ENCODE measurements at places on chromosomes 5 and 9.

DNA sequence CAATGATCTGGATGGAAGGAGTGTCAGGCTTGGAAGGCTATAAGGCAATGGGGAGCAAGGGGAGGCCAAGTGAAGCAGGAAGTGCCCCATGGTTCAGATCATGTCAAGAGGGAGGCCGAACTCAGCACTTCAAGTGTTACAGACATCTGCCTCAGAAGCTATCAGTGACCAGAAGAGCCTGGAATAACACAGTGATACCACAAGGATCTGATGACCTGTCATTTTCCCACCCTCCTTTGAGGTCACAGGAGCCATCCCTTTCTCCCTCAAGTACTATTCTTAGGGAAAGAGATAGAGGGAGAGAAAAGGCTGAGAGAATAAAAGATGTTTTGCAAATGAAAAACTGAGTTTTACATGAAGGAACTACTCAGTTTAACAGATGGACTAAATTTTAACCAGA is 454.8 kb downstream of the CSNK1G3 start:
- DNase-seq: no peak

DNA sequence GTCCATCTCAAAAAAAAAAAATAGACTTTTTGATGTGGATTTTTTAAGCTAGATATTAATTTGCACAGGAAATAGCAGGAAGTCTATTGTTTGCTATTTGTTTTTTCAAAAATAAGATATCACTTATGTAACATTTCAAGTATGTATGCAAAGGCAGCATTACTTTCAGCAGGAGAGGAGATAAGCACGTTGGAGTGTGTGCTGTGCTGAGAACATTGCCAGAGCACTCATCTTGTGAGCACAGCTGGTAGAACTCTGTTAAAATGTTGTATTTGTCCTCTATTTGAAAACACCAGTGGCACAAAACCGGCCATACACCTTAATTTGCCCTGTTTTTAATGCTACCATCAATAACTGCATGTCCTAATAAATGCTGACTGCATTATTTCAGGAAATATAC is 1061.9 kb upstream of the CDH18 start:
- DNase-seq: no peak

- DNase-seq: no peak
Measured at GRCh38 chr5:127976991-127977717, 106.4 kb upstream of the SLC12A2 start.

DNA sequence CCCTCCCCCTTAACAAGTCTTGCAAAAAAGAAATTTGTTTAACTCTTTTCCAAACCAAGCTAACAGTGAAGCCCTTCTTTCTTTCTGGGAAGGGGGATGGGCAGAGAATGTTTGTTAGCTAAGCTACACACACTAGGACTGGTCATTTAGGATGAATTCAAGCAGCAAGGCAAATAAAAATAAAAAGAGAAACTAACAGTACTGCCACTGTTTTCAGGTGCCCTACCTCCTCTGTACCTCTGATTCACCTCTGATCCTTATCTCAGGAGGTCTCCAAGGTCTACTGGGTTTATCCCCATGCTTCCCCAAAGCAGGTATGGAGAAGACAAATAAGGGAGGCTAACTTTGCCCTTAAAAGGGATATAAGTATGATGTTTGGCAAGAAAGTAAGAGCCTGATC is 52.9 kb downstream of the ELL2 start:
- DNase-seq: no peak

DNA sequence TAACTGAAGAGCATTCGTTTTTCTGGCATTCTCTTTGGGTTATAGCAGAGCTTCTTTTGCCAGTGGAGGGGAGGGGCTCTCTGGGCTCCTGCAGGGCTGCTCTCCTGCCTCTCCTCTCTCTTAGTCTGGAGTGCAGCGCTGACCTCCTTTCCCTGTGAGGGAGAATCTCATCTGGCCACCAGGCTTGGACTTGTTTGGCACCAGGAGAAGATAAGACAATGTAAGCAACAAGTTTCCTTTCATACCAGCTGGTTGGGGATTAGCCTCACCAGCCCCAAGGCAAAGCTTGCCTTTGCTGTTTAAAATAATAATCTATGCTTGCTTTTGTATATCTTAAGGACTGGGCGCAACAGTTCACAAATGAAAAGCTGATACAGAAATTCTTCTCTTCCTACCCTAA is 196.4 kb downstream of the TLE4 start:
- no peak for DNase-seq

DNA sequence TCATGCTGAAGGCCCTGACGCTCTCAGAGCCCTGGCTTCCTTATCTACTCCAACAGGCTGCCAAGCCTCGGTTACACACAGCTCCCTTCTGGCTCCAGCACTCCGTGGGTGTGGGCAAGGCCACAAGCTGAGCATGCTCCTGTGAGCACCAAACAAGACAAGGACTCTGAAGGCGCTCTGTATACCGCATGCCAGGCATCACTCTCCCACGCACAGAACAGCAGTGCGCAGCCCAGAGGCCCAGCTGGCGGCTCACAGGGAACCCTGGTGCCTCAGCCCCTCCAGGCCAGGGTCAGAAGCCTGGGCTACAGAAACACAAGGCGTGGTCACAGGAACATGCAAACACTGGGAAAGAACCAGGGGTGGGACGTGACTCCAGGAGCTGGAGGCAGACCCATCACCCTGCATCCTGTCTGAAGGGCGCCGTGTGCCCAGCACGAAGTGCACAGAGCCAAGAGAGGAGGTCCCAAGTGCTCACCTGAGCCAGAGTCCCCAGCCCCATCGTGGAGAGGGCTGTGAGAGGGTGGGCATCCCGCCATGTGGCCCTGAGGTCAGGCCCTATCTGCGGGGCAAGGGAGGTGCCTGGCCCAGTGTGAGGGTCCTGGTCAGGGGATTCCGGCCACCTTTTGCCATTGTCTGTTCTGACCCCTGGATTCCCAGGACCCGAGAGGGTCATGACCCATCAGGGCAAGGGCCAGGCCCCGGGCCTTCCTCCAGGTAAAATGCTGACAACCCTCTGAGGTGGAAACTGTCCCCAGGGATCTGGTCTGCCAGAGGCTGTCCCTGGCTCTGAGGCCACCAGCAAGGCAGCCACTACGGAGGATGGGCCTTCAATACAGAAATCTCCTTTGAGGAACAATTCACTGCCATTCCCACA is 54.7 kb downstream of the COL23A1 start:
- no peak for DNase-seq

DNA sequence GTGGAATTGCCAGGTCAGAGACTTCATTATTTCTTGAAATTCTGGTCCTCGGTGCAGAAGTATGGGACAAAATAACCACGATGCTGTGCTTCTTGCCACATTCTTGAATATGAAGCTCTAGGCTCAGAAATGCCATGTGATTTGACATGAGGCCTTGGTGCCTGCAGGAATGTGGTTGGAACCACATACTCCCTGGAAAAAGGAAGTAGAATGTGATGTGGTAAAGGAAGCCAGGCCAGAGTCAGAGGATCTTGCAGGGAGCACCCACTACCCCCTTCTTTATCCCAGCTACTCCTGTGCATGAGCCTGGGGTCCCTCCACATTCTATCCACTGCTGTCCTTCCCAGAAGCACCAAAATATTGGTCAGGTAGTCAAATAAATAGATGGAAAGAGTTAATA is 80.9 kb downstream of the FOXD1 start:
- peak; percentile 73 for DNase-seq

- DNase-seq: peak; percentile 53
Measured at GRCh38 chr5:53923961-53924360, 363.5 kb downstream of the NDUFS4 start.

GRCh38 chr5:138033907-138034306 is 1.0 kb upstream of the FAM13B start:
- peak; percentile 72 for DNase-seq

GRCh38 chr5:140388052-140388451 is 13.6 kb upstream of the ANKHD1 start:
- DNase-seq: no peak

- no peak for DNase-seq
Measured at GRCh38 chr5:78719504-78720219, 71.1 kb upstream of the LHFPL2 start.

GRCh38 chr9:138043061-138043410 is 165.5 kb downstream of the CACNA1B start:
- no peak for DNase-seq

- no peak for DNase-seq
Measured at GRCh38 chr5:52837591-52838001, 49.9 kb downstream of the ITGA1 start.

- DNase-seq: peak; percentile 94
Measured at GRCh38 chr5:144028058-144028457, 142.4 kb downstream of the YIPF5 start.

GRCh38 chr9:36161187-36161586 is 8.0 kb upstream of the CCIN start:
- peak; percentile 71 for DNase-seq

- DNase-seq: peak; percentile 92
Measured at GRCh38 chr5:149018909-149019443, 43.9 kb downstream of the SH3TC2 start.

DNA sequence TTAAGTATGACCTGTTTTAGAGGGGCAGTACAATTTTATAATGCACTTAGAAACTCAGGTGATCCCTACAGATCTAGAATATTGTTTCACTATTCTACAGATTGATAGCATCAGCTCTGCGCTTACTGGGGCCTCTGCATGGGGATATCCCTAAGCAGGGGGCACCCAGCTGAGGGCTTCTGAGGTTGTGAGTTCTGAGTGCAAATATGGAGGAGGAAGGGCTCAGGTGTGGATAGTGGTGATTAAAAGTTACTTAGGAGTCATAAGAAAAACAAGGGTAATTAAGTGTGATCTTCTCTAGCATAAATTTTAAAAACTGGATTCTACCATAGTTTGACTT is 274.4 kb downstream of the EFNA5 start:
- DNase-seq: no peak

- DNase-seq: no peak
Measured at GRCh38 chr9:93132287-93132927, 1.6 kb downstream of the NINJ1 start.

DNA sequence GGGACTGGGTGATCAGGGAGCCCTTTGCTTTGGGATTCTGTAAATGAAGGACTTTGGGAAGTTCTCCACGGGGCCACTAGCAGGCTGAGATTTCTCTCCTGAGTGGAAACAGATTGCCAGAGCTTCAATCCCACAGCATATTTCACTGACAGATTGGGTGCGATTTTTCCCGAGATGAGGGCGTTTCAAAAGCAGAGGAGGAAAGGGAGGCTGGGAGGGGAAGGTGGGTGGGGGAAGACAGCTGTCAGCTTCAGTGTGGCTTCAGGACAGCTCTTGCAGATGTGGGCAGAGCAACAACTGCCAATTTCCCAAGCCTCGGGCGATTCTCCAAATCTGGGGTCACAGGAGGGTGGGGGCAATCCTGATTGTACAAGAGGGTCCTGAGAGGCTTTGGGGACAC is 258.5 kb upstream of the ADRA1B start:
- DNase-seq: no peak

DNA sequence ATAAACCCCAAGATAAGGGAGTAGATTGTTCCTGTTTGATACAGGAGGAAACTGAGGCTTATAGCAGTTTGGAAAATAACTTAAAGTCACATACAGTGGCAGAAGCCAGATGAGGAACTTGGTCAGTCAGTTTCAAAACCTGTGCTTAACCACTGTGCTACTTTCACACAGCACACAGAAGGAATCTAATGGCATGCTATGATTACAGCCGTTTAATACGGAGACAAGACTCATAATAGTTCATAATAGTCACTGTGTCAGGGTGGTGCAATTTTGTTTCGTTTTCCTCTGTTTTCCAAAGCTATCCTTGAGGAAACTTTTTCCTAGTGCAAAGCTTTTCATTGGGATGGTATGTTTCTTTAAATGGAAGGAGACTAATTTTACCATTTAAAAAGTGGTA is 112.3 kb downstream of the GCNT1 start:
- no peak for DNase-seq

- no peak for DNase-seq
Measured at GRCh38 chr5:98975223-98975622, 46.4 kb upstream of the CHD1 start.

- no peak for DNase-seq
Measured at GRCh38 chr5:124059200-124059599, 547.2 kb downstream of the CSNK1G3 start.

GRCh38 chr5:108788142-108788541 is 40.4 kb downstream of the FER start:
- no peak for DNase-seq

- DNase-seq: no peak
Measured at GRCh38 chr5:170423692-170424091, 34.5 kb upstream of the KCNMB1 start.

GRCh38 chr5:143721925-143722324 is 90.0 kb upstream of the HMHB1 start:
- DNase-seq: peak; percentile 78

- DNase-seq: no peak
Measured at GRCh38 chr5:154351566-154351965, 94.2 kb upstream of the SAP30L start.

Measured in fibroblast of upper back skin (primary cell).